ENCODE measurements at places on chromosomes 3 and 15.
A peak's percentile ranks its signal among the peaks of the same experiment; 100 is the strongest.

- no peak for DNase-seq
Observed at GRCh38 chr3:17231537-17232261, 346.9 kb downstream of the PLCL2 start.

GRCh38 chr3:79011821-79012529 is 755.8 kb downstream of the ROBO1 start:
- DNase-seq, result no peak

DNA sequence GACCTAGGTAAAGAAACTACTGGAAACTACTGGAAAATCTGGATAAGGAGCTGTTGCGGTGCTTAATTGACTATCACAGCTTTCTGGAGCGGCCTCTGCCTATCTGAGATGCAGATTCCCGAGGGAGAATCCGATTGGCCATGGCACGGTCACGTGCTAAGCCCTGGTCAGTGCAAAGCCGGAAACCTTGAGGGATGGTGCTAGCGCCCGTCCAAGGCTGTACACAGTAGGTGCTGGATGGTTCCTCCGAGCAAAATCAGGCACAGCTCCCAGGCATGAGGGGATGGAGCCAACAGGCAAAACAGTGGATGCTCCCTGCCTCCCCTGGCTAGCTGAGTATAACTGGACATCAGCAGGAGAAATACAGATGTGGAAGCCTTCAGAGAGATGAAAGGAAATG is 238.7 kb upstream of the HES1 start:
- no peak for DNase-seq

GRCh38 chr3:46812237-46812791 is 50.9 kb downstream of the MYL3 start:
- peak; percentile 83 for DNase-seq

GRCh38 chr15:36784098-36784670 is 204.8 kb downstream of the CDIN1 start:
- DNase-seq, result no peak

GRCh38 chr3:42736081-42736480 is 33.5 kb upstream of the HHATL start:
- no peak for DNase-seq

DNA sequence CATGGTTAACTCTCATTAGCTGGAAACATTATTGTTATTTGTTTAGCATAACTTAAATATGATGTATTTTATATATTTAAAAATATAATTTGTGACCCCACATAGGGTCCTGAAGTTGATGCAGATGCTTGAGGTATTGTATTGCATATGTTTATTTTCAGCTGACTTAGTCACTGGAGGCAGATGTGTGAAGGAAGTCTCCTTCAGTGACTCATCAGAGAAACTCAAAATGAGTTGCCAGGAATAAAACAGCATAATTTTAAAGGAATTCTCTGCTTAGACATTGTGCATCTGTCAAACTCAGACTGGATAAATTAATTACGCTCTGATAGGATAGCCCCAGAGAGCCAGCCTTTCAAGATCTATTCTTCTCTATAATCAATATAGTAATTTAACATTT is 7.9 kb upstream of the OR4F6 start:
- no peak for DNase-seq
